Naive thymus-derived CD8-positive, alpha-beta T cell (primary cell): ENCODE measurements at places on chromosomes 13 and 19.

DNA sequence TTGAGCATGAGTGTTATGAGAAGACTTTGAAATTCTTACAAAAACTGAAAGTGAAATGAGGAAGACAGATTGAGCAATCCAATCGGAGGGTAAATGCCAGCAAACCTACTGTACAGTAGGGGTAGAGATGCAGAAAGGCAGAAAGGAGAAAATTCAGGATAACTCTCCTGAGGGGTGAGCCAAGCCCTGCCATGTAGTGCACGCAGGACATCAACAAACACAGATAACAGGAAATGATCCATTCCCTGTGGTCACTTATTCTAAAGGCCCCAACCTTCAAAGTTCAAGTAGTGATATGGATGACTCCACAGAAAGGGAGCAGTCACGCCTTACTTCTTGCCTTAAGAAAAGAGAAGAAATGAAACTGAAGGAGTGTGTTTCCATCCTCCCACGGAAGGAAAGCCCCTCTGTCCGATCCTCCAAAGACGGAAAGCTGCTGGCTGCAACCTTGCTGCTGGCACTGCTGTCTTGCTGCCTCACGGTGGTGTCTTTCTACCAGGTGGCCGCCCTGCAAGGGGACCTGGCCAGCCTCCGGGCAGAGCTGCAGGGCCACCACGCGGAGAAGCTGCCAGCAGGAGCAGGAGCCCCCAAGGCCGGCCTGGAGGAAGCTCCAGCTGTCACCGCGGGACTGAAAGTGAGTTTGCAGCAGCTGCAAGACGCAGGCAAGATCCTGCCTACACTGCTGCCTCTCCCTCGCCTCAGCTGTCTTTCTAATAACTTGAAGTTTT is at the start of gene TNFSF13B:
TSS of gene TNFSF13B (plus strand) at position 118 of the 728 bp plus-strand sequence. CDS start at position 296, 178 bp downstream.
- peak; percentile 32 for DNase-seq

DNA sequence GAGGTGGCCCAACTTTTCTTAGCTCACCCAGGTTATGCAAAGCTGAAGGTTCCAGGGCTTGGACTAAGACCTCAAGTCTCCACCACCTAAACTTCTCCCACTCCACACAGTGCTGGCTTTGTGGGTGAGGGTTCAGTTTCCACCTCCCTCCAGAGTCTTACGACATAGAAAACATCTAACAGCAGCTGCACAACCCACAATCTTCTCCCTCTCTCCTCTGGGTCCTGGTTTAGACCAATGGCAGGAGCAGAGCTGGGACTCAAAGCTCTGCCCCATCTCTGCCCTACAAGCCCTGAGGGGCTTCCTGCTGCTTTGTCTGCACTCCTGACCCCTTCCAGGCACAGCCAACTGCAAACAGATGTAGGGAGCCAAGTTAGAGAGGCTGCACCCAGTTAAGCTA is 16.0 kb downstream of the IRGC start:
- no peak for DNase-seq

DNA sequence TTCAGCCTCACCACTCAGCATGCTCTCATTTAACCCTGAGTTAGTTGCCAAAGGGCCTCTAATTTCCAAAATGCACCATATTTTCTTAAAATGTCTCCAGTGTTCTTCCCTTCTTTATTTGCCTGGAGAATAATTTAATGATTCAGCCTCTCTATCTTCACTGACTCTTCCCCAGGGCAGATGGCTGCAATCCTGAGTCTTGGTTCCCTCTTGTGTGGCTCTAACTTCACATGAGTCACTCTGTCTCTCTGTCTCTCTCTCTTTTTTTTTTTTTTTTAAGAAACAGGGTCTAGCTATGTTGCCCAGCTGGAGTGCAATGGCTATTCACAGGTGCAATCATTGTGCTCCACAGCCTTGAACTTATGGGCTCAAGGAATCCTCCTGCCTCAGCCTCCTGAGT is 251.4 kb downstream of the VWA8 start:
- DNase-seq: no peak

- DNase-seq: no peak
These were observed 74.7 kb upstream of the TRPC4 start for GRCh38 chr13:37944081-37944868.

DNA sequence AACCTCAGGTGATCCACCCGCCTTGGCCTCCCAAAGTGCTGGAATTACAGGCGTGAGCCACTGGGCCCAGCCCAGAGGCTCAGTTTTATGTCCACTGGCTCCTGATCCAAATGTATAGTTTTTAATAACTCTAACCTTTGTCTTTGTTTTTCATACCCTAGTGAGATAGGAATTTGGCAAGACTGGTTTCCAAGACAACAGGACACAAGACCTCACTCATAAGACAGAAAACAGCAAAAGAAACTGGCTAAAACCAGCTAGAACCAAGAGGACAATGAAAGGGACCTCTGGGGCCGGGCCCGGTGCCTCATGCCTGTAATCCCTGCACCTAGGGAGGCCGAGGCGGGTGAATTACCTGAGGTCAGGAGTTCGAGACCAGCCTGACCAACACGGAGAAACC is 27.6 kb downstream of the CPT1C start:
- no peak for DNase-seq

DNA sequence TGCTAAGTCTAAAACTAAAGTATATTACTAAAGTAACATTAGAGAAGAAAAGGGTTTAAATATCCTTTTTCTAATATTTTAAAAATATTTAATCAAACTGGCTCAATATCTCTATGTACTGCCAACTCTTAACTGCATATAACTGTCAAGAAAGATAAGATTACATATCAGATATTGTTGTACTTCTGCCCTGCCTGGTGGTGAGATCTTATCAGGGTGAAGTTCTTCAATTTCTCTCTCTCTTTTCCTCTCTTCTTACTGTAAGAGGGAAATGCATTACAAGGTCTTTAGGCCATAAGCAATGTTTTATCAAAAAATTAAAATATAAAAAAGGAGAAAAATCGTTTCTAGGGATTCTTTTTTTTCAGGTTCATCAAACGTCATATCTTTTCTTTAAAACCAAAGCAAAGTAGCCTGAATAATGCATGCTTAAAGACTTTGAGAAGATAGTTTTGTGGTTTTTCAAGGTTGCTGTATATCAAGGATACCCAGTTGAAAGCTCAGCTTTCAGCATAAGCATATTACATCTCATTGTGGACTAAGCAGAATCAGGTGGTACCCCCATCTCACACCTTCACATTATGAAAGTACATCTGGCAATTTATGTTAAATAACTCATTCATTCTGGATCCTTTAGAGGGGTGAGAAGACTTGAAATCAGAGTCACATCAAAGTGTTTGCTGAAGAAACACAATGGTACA is 1625.7 kb upstream of the SLC10A2 start:
- DNase-seq: no peak

DNA sequence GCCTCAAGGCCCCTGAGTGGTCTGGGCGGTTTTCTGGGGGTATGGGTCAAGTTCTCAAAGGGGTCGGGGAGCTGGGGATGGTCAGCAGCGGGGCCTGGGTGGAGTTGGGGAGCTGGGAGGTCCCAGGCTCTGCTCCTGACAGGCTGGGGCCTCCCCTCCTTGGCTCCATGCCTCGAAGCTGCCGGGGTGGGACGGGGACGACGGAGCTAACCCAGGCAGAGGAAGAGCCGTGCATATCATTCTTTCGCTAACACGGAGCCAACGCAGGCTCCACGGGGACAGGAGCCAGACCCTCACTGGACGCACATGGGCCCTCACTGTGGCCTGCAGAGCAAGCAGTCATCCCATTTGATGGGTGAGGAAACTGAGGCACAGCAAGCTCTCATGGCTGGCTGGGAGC is 25.8 kb upstream of the CACTIN start:
- DNase-seq: no peak
